ENCODE measurements at places on chromosomes 11 and 22. TPM values are rescaled to one million over a fixed set of nuclear protein-coding genes. Genes with fewer than 3 reads are reported as not detected.

DMC1 gene
- total RNA-seq, result 0.20 TPM

LRRC56 gene
- 0.29 TPM for total RNA-seq

PCF11 gene
- 16.6 TPM for total RNA-seq

CHRM1 gene
- total RNA-seq, result not detected

TUBA8 gene
- total RNA-seq, result 0.39 TPM

LRRC4C gene
- total RNA-seq, result not detected
